ENCODE measurements at places on chromosomes 2 and 18.

- no peak for DNase-seq
Measured at GRCh38 chr2:158319269-158319668, 137.3 kb downstream of the CCDC148 start.

DNA sequence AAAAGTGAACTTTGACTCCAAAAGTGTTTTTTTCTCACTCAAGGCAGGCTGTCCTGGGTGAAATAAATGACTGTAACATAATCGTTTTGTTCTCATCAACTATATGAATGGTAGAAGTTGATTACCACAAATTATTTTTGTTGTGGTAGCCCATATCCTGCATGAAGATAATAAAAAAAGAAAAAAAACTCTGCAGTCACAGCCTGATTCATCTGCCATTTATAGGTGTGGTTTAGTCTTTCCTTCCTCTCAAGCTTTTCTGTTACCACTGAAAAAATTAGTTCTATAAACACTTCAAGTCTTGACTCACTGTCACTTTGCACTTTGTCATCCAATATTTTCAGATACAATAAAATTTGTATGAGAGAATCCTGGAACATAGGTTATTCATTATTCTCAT, 522.0 kb downstream of the PLCL1 start:
- DNase-seq, result no peak

- no peak for DNase-seq
Measured at GRCh38 chr18:12839526-12840196, 44.4 kb downstream of the PTPN2 start.

DNA sequence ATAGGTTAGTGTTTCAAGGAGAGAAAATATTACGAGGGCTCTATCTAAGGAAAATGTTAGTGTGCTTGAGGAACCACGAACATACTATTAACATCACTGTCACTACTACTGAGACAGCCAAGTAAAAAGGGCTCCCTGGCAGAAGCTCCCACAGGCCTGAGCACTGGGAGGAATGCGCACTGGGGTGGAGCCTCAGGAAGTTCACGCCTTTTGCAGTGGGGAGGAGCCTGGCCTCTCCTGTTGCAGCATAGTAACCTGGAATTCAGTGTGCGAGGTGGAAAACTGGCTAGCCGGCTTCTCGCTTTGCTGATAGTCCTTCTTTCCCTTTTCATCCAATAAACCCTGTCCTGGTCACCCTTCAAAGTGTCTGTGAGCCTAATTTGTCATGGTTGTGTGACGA, 250.3 kb downstream of the ERBB4 start:
- DNase-seq, result no peak
